RWPE2 (cell line): ENCODE measurements at places on chromosomes 12 and 14.

GRCh38 chr14:89428546-89429198 is 11.6 kb upstream of the FOXN3 start:
- DNase-seq, result peak; percentile 86

- DNase-seq, result no peak
Measured at GRCh38 chr14:31060253-31060875, 34.2 kb upstream of the STRN3 start.

- DNase-seq, result no peak
Measured at GRCh38 chr14:21796916-21797315, 123.3 kb upstream of the OR4E1 start.

DNA sequence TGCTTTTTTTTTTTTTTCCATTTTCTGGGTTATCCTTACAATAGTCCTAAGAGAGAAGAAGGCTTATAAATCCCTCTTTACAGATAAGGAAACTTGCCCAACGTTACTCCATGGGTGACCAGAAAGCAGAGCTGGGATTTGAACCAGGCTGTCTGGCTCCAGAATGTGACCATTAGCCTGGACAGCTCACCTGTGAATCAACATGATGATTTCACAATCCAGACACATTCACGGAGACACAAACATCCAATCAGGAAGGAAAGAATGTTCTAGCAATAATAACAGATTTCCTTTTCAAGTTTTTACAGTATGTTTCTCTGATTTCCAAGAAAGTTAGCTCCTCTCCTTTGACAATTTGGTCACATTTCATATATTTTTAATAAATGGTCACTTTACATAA is 118.3 kb downstream of the GALC start:
- no peak for DNase-seq

GRCh38 chr14:93879362-93879983 is 47.7 kb upstream of the FAM181A start:
- no peak for DNase-seq

DNA sequence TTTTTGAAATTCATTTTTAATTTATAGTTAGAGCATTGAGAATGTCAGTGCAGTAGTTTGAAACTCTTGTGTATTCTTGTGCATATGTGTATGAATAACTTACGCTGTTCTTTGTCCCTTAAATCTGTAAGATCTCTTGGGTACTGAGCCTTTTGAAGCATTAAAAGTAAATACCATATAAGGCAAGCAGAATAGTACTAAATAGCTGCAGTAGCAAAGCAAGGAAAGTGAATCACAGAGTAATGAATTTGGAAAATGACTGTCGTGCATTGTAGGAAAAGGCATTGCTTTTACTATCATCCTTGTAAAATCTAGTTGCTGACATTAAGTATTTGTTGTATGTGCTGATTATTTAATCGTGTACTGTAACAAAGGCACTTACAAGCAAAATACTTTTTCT is 12.1 kb downstream of the CNOT2 start:
- DNase-seq, result no peak

DNA sequence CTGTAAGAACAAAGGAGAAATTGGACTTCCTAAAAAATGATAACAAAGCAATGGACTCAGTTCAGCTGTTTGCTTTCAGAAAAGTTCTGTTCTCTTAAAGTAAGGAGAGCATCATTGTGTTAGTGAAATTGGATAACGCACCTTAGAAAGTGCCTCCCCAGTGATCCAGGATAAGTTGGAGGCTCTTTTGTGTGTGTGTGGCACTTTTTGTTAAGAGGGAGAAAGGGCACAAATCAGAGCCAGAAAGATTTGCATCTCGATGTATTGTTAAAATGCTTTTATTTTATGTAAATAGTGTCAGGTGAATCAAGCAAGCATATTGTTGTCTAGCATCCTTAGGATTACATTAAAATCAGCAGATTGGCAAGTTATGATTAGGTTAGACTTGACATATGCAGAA is 2.1 kb downstream of the STK38L start:
- no peak for DNase-seq

GRCh38 chr14:22977684-22978486 is 4.5 kb downstream of the AJUBA start:
- peak; percentile 97 for DNase-seq

GRCh38 chr12:114063435-114063834 is 97.3 kb upstream of the RBM19 start:
- DNase-seq, result no peak
